ENCODE measurements at places on chromosomes 11 and 22.

GRCh38 chr11:77075425-77075905 is 8.7 kb downstream of the CAPN5 start:
- no peak for DNase-seq

DNA sequence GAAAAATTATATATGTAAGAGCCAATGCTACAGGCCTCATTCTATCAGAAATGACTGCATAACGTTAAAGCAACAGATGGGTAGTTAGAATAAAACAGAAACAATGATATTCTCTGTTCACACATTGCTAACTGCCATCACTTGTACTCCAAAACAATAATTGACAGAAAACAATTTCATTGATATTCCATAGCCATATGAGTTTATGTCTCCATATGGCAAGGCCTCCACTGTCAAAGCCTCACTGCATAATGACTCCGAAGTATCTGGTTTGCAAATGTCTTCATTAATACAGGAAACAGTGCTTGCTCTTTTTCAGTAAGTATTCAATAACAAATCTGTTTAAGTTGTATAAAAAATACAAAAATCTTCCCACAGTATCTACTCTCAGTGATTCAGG is 9.9 kb downstream of the DDI1 start:
- no peak for DNase-seq

DNA sequence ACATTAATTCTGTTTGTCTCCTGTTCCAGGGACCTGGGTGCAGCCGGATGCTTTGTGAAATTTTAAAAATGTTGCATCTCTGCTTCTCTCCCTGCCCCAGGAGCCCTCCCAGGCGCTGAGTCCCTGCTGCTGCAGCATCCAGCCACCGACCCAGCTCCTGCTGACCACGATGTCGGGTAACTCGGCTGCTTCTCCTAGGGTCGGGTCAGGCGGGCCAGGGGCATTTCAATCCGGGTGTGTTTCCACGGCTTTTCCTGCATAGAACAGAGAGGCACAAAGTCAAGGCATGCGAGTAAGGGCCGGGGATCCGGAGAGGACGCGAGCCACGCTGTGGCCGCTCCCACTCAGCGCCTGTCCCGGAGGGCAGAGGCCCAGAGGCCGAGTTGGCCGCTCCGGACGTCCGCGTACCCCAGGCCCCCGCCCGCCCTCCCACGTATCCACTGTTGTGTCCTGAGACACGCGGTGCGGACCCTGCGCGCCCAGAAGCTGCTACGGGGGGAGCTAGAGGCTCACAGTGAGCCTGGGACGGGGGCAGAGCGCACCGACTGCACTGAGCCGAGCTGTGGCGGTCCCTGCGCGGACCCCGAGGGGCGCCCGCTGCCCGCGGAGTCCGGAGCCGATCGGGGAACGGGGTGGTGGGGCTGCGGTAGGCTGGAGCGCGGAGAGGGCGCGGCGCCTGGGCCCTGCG is at the start of gene POU2AF3:
POU2AF3 (plus strand) TSS at position 134 of the 688 bp plus-strand sequence; CDS start at position 170, 36 bp downstream.
- no peak for DNase-seq

GRCh38 chr11:104812103-104812788 is 86.0 kb downstream of the CASP12 start:
- no peak for DNase-seq

DNA sequence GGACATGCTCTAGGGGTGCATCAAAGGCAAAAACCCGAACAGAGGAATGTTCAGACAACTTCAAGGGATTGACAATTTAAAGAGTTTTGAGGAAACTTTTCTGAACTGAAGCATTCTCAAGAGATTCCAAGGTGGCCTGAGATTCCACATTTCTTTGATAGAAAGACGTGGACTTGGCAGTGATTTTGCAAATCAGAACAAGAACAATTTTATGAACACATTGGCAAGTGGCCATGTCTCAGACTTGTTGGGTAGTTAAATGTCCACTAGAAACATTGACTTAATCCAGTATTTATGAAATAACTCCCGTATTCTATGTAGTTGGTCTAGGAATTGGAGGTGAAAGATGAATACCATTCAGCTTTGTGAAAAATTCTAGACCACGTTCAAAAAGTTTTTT is 13.8 kb downstream of the NCAM1 start:
- DNase-seq = no peak

DNA sequence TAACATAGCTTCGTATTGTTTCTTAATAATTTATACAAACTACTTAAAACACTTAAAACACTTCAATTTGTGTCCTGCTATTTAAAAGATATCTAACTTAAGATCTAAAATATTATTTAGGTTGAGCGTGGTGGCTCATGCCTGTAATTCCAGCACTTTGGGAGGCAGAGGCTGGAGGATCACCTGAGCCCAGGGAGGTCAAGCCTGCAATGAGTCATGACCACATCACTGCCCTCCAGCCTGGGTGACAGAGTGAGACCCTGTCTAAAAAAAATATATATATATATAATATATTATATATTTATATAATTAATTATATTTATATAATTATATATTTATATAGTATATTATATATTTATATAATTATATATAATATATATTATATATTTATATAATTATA is 4.2 kb upstream of the CTR9 start:
- no peak for DNase-seq

DNA sequence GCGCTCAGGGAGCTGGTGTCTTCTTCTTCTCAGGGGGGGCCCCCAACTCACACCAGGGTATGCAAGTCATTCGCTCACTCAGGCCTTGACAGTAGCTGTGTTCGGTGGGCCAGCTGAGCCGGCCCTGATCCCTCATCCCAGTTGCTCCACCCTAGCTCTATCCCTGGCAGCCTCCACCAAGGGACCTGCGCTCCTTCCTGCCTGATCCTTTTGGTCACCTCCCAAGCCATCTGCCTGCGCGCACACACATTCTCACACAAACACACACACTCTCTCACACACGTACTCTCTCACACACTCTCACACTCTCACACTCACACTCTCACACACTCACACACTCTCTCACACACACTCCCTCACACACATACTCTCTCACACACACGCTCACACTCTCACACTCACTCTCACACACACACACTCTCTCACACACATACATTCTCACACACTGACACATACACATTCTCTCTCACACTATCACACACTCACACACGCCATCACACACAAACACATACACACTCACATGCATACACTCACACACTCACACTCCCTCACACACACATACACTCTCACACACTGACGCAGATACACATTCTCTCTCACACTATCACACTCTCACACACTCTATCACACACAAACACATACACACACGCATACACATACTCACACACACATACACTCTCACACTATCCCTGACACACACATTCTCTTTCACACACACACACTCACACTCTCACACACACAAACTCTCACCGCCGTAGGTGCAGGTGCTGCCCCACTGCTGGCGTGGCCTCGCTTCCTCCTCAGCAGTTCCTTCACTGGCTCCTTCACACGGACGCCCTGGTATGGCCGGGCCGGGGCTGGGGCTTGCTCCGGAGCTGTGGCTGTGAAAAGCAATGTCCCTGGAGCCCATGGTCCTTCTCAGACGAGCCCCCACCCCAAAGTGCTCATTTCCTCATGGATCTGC is 20.8 kb downstream of the POU2AF1 start:
- no peak for DNase-seq

DNA sequence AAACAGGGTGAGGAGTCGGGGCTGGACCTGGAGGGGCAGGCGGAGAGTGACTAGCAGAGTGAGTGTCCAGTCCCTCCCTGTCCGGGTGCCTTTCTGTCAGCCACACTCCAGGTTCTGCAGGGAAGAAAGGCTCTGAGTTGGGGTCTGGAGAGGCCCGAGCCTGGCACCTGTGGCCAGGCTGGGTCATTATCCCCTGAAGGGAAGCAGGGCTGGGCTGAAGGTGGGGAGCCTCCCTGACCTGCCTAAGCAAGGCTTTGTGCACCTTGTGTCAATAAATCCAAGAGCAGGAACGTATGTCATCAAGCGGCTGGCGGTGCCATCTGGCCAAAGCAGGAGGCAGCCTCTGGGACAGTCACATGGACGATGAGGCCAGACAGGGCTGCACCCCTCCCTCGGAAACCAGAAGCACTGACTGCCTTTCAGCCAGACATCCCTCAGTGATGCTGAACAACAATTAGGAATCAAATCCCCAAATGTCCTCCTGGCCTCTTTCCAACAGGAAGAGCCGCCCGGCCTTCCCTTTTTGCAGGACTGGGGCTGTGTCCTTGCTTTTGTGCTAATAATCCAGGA is 73.9 kb upstream of the FGF3 start:
- DNase-seq = no peak

GRCh38 chr11:64294774-64295173 is 3.7 kb downstream of the KCNK4 start:
- no peak for DNase-seq

DNA sequence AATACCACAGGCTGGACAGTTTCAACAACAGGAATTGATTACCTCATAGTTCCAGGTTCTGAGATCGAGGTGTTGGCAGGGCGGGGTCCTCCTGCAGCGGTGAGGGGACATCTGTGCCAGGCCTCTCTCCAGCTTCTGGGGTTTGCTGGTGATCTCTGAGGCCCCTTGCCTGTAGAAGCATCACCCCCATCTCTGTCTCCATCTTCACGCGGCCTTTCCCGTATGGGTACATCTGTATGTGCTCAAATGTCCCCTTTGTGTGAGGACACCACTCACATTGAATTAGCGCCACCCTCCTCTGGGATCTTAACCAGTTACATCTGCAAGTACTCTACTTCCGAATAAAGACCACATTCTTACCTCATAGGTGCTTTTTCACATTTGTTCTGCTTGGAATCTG is 1029.9 kb downstream of the BRD1 start:
- DNase-seq = no peak

GRCh38 chr11:57640068-57640800 is 9.5 kb downstream of the YPEL4 start:
- no peak for DNase-seq

DNA sequence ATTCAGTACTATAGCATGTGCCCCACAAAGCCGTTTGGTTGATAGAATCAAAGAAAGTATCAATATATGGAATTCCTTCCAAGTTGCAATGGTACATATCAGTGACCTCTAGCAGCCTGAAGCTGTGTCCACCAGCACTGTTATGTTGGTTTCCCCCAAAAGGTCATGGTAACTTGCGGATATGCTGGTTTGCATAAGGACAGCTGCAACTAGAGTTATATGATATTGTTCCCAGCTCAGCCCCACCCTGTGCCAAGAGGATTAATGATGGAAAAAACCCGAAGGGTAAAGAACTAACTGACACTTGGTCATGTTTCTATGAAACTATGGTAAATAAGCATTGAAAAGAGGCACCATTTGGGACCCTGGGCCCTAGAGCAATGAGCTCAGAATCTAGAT is 93.5 kb downstream of the PDHX start:
- no peak for DNase-seq

DNA sequence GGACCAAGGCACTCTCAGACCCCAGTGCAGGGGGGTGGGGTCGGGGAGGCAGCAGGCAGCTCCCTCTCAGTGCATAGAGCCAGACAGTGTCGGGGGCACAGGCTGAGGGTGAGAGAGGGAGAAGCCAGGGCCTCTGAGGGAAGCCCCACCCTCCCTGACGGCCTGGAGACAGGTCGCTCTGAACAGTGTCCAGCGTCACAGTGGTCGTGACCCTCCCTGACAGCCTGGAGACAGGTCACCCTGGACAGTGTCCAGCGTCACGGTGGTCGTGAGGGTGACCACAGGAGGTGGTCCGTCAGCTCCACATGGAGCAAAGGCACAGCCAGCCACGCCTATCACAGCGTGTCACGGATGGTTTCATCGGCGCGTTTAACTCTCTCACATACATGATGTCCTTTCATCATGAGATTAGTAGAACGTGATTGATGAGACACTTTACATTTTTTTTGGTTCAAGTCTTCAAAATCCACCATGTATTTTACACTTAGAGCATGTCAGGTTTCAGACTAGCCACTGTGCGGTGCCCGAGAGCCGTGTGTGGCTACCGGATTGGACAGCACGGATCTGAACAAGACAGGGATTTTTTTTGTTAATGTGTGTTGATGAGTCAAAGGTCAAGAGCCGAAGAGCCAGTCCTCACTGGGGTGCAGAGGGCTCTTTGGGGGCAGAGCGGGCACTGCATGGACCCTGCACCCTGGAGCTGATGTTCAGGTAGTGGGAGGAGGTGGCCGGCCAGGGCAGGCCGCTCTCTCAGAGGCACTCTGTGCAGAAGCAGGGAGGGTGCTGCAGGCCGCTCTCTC is 23.9 kb upstream of the PANX2 start:
- DNase-seq = no peak

GRCh38 chr11:121716060-121716459 is 263.3 kb upstream of the SORL1-AS1 start:
- no peak for DNase-seq

DNA sequence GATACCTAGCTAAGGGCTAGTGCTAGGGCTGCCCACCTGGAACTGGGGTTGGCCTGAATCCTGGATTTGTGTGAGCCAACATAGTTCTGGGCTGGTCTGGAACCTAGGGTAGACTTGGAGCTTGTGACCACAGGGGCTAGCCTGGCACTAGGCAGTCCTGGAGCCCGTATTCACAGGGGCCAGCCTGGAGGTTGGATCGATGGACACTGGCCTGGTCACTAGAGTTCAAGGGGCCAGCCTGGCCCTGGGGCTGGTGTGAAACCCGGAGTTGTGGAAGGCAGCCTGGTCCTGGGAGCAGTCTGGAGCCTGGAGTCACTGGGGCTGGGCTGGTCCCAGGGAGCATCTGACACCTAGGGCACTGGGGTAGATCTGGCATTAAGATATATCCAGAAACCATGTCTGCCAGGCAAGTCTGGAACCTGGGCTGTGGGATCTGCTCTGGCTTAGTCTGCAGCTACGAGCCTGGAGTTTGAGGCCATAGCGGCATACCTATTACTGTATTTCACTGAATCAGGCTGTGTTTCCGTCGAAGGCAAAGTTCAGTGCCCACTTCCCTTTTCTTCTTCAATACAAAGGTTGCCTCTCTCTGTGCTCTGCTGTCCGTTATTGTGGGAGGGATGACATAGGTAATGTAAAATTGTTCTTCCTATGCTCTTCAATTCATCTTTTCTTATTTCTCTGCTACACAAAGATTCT is 9.1 kb upstream of the GLYATL1B start:
- DNase-seq = no peak

GRCh38 chr22:20546541-20546950 is 39.1 kb downstream of the MED15 start:
- no peak for DNase-seq

GRCh38 chr11:1034001-1034400 is 2.5 kb downstream of the MUC6 start:
- no peak for DNase-seq

DNA sequence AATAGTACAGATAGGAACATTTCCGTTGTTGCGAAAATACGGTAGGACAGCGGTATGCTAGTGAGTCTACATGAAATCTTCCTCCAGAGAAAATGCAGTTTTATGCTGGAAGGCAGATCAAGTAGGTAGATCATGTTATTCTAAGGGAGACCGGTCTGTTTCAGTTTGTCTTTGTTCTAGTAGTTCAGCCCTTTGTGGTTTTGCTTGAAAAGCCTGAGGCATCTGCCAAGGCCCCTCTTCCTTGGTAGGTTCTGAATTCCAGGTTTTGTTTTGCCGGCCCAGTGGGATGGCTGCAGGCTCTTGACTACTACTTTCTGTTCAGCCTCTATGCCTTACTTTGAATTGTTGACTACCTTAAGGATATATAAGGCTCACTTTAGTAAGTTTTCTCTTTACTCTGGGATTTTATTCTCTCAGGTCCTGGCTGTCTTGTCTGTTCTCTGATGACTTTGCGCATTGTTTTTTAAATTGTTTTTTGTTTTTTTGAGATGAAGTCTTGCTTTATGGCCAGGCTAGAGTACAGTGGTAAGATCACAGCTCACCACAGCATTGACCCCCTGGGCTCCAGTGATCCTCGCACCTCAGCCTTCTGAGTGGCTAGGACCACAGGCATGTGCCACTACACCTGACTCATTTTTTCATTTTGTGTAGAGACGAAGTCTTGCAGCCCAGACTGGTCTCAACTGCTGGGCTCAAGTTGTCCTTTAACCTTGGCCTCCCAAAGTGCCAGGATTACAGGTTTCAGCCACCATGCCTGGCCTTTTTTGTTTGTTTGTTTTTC is 53.7 kb downstream of the HIPK3 start:
- DNase-seq = no peak

All from HTR-8/SVneo (cell line).